ENCODE measurements at places on chromosomes 1 and 21. TPM values are rescaled to one million over a fixed set of nuclear protein-coding genes. Genes with fewer than 3 reads are reported as not detected.

Gene RAB3B
- polyA plus RNA-seq = 5.0 TPM

Gene RGS7
- polyA plus RNA-seq = 5.2 TPM

Gene OR6K3
- not detected for polyA plus RNA-seq

Gene ELF3
- 40.7 TPM for polyA plus RNA-seq

Gene ASPM
- polyA plus RNA-seq = 29.7 TPM

Gene AMY1B
- polyA plus RNA-seq = not detected

Gene TTC39A
- 7.7 TPM for polyA plus RNA-seq

Gene PTGFR
- 0.19 TPM for polyA plus RNA-seq

Gene SCCPDH
- 53.2 TPM for polyA plus RNA-seq

Gene LCE2C
- not detected for polyA plus RNA-seq

Gene CERS2
- 301 TPM for polyA plus RNA-seq

Gene AUNIP
- polyA plus RNA-seq = 4.3 TPM

Gene C1orf167
- not detected for polyA plus RNA-seq

Gene PTPRC
- polyA plus RNA-seq = 6.4 TPM

Gene LAMB3
- 1.9 TPM for polyA plus RNA-seq

Gene ISG15
- polyA plus RNA-seq = 15.5 TPM

Gene DAB1
- 5.3 TPM for polyA plus RNA-seq

Gene IRF6
- polyA plus RNA-seq = 15.8 TPM

Gene AKNAD1
- not detected for polyA plus RNA-seq

Gene ATF3
- polyA plus RNA-seq = 18.5 TPM

Gene CD34
- 106 TPM for polyA plus RNA-seq

Gene ITLN2
- polyA plus RNA-seq = 0.29 TPM

Gene FALEC
- polyA plus RNA-seq = 0.82 TPM

Gene MCOLN2
- 0.93 TPM for polyA plus RNA-seq

Gene LORICRIN
- not detected for polyA plus RNA-seq

Gene TUT4
- polyA plus RNA-seq = 86.3 TPM

Gene ANKRD13C
- polyA plus RNA-seq = 23.2 TPM

Gene CELA2A
- not detected for polyA plus RNA-seq

Gene LAD1
- polyA plus RNA-seq = 26.9 TPM

Gene SPRR2E
- not detected for polyA plus RNA-seq

Gene FOXO6
- 1.4 TPM for polyA plus RNA-seq

Gene RNU1-4
- polyA plus RNA-seq = 1.5 TPM

Gene COL24A1
- polyA plus RNA-seq = 2.1 TPM

Gene VASH2
- 22.7 TPM for polyA plus RNA-seq

Gene PTPN14
- 39.7 TPM for polyA plus RNA-seq

Gene NTMT2
- polyA plus RNA-seq = not detected

Gene RRP15
- polyA plus RNA-seq = 18.9 TPM

Gene RGS4
- polyA plus RNA-seq = 14.8 TPM

Gene FCRL2
- polyA plus RNA-seq = not detected

Gene TTF2
- 21.2 TPM for polyA plus RNA-seq

Gene SMPDL3B
- 14.9 TPM for polyA plus RNA-seq

Gene TIE1
- polyA plus RNA-seq = 39.5 TPM

All from renal cortex interstitium (tissue), 15 donors.